ENCODE measurements at places on chromosomes 6 and 20.

DNA sequence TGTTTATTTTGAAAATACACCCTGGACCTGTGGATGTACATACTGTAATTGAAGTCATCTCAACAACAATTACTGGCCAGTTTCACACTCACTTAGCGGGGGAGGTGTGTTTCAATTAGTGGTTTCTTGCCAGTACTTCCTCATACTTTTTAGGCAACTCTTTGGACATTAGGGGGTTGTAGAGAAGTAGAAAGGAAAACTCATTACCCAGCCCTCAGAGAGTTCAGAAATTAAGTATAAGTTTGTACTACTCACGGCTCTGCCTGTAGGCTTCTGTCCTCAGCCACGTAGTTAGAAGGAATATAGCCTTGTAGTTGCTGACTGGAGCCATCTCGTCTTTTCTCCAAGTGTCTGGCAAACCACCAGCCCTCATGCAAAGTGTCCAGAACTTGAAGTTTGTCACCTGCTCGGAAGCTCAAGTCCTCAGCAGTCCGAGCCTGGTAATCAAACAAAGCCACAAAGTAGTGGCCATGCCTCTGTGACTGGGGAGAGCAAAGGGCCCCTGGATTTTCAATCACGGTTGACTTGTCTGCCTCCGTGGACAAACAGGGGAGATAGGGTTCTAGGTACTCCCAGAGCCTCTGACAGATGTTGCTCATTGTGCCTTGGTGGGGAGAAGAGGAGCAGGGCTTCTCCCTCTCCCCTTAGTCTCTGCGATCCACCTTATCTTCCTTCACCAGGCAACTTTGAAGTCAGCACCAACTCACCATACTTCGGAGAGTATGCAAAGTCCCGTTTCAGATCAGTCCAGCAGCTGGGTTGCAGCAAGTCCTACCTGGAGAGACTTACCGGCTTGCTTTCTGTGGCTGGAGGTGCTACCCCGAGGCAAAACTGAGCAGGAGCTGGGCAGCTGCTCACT, 749 bp downstream of the FRK start:
- DNase-seq, result no peak

DNA sequence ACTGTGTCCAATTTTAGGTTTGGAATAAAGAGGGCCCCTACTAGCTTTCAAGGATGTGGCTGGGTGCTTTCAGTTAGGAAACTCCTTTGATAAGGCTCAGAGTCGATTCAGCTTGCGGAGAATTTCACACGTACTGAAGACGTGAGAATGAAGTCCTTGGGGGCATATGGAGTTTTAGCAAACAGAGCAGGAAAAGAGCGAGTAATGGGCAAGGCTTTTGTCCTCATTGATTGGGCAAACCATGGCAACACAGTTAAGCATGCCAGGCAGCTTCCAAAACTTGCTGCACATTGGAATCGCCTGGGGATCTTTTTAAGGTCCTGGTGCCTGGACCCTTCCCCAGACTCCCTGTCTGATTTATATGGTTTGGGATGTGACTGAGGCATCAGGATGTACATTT, 29.2 kb downstream of the ISM1 start:
- DNase-seq, result no peak

- no peak for DNase-seq
Observed at GRCh38 chr6:153096031-153096430, 35.1 kb downstream of the RGS17 start.

- no peak for DNase-seq
Observed at GRCh38 chr6:155493026-155493693, 37.5 kb upstream of the NOX3 start.

DNA sequence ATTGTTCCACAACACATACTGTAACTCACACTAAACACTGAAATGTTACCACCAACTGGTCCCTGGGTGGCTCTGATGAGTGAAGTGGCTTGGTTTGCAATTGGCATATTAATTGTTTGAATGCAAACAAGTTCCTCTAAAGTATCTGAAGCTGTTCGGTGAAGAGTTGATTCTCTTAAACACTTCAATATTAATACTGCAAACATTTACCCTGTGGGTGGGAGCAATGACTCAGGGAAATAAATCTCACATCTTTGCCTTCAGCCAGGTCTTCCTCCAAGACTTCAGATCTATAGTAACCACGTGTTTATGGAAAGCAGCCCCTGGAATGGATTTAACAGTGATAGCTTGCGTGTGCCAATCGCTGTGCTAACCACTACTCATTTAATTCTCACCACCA, 176.0 kb downstream of the MAFB start:
- no peak for DNase-seq

DNA sequence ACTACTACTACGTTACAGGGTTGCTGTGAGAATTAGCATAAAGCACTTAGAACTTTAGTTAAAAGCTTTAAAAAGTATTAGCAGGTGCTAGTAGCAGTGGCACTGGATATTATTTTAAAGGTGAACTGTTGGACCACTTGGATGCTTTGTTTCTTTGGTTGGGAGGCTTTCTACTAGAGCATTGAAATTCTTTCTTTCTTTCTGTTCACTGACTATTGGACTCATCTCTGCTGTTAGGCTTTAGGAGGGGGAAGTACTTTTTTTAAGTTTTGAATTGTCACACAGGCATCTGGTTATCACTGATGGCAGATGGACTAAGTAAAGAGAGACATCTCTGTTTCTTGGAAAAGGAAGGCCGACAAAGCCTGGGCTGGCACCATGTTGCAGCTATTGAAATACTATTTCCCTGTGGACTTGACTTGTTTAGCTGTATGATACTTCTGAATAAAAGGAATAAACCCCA, 4.8 kb downstream of the TBPL1 start:
- DNase-seq, result no peak

DNA sequence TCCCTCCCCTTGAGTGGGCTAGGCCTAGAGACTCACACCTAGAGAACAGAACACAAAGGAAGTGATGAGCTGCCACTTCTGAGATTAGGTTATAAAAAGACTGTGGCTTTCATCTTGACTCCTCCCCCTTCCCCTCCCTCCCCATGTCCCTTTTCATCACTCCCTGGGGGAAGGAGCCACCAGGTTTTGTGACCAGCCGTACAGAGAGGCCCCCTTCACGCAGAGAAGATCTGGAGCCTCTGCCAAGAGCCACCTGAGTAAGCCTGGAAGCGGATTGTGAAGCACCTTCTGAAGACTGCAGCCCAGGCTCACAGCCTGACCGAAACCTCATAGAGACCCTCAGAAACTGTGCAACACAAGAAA, 118.4 kb upstream of the NXT1 start:
- no peak for DNase-seq

DNA sequence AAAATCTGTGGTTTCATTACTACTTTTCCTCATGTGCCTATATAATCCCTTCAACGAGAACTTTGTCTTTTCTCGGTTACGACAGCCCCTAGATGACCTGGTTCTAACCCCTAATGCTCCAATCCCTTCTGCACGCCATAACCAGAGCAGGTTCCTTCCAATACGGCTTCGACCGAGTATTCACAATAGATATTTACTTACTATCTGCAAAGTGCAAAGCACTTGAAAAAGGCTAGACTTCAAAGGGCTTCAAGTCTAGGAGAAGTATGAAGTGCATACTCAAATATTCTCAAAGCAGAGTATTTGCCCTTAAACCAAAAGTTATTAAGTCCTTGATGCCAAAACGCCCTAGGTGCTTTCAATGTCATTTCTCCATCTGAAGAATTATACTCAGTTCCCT, 63.4 kb upstream of the NHSL1 start:
- DNase-seq, result no peak

DNA sequence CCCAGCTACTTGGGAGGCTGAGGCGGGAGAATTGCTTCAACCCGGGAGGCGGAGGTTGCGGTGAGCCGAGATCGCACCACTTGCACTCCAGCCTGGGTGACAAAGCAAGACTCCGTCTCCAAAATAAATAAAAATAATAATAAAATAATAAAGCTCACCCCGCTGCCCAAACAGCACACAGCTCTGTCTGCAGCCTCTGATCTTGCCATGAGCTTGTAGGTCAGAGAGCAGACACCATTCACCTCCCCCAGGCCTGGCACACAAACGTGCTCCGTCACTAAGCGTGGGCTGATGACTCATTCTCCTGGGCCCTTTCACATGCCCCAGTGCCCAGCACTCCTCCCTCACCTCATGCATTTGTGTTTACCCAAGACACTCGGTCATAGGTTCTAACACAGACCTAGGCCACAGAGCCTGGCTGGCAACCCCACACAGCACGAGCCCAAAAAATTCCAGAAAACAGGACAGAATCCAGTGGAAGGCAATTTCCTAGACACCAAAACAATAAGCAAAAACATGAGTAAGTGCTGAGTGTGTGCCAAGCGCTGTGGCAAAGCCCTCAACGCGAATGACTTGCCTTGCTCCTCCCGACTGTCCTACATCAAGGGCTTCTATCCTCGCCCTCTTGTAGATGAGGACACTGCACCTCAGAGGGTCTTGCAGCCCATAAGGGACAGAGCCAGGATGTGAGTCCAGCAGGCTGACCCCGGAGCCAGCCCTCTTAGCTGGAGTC, 18.0 kb downstream of the ATP9A start:
- peak; percentile 80 for DNase-seq

DNA sequence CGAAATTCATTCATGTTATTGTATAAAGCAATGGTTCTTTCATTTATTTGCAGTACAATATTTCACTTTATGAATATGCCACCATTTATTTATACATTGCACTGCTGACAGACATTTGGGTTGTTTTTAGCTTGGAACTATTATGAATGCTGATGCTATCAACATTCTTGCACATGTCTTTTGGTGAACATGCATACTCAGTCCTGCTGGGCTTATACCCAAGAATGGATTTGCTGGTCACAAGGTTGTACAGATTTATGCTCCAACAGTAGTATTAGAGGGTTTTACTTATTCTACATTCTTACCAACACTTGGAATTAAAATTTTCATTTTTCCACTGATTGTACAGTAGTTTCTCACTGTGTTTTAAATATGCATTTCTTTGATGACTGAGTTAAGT, 126.2 kb downstream of the PTPRK start:
- DNase-seq, result no peak

DNA sequence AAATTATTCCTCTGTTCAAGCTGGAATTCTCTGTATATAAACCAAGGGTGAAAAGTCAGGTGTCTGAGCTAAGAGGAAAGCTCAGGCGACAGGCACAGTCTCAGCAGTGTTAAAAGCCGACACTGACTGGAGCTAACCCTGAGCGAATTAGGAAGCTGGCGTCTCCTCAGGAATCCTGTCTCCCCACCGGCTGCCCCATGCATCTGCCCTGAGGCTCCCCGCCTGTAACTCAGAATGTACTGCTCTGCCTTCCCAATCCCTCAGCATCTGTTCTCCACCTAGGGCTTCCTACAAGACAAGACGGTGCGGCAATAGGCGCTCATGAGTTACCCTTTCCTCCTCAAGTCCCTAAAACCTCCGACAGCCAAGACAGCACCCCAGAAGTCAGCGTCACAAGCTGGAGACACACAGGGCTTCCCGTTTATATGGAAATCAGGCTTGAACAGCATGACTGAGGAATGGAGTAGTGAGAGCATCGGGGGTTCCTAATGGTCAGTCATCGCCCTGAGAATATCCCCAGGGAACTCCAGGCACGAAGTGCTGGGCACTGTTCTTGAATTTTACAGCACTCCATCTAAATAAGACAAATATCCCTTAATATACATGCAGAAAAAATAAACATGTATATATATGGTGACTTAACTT, 33.5 kb downstream of the WDR27 start:
- DNase-seq, result no peak

- DNase-seq, result no peak
Observed at GRCh38 chr6:158337332-158337731, 25.1 kb downstream of the TULP4 start.

DNA sequence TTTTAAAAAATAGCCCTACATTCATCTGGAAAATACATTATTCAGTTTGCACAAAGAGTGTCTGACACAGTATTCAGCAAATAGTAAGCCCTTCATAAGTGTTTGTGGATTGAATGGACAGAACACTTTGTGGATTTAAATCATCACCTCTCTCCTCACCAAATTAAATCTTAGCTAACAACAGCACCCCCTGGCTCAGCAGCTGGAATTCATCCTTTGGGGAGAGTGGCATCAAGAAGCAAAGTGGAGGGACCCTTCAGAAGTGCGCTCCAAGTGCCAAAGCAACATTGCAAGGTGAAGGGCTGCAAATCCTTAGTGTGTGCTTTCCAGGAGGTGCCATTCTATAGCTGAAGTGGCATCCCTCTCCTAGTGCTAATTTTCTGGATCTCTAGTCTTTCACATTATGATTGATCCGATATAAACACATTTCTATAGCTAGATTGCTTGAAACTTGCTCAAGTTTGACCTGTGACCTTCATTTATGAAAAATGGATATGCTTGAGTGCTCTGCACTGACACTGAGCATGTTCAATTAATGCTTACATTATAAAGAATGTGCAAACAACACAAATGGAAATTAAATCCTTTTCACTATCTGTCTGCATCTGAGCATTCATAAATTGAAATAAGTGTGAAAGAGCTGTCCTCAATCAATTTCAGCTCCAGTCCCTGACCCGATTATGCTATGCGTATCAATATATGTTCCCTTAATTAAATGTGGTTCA, 891.7 kb downstream of the C6orf118 start:
- no peak for DNase-seq
